ENCODE measurements at places on chromosomes 6 and 20. TPM values are rescaled to one million over a fixed set of nuclear protein-coding genes. Genes with fewer than 3 reads are reported as not detected.

- no peaks in the 10 kb centered on the region for H3K27me3 ChIP-seq
- H3K4me3 ChIP-seq, result no peak overlapping the region
- H3K36me3 ChIP-seq, result peaks cover 14% of the 10 kb centered on the region
- no peak for DNase-seq
- peaks cover 18% of the 10 kb centered on the region for H3K4me1 ChIP-seq
Observed at GRCh38 chr6:164916087-164916486, 393.3 kb downstream of the C6orf118 start.

- no peaks in the 10 kb centered on the region for H3K27me3 ChIP-seq
- H3K4me3 ChIP-seq, result peak overlapping the region; percentile 95
- H3K27ac ChIP-seq, result peak overlapping the region; percentile 96
- H3K36me3 ChIP-seq, result no peaks in the 10 kb centered on the region
Observed at GRCh38 chr20:62924442-62925075, 1.7 kb downstream of the DIDO1 start.

GRCh38 chr20:50149481-50150254, 3.9 kb downstream of the PEDS1 start:
- H3K4me3 ChIP-seq, result no peak overlapping the region
- H3K27me3 ChIP-seq, result peaks cover 8% of the 10 kb centered on the region
- peaks cover 66% of the 10 kb centered on the region for H3K4me1 ChIP-seq
- H3K36me3 ChIP-seq, result peaks cover 12% of the 10 kb centered on the region
- no peak for DNase-seq

GRCh38 chr20:40668449-40669228, 20.4 kb downstream of the MAFB start:
- no peak for DNase-seq
- no peak overlapping the region for H3K27ac ChIP-seq
- H3K4me3 ChIP-seq, result no peak overlapping the region
- H3K36me3 ChIP-seq, result no peaks in the 10 kb centered on the region
- H3K27me3 ChIP-seq, result 0 out of 2 replicates have a peak, but pooled peaks cover 1% of the 10 kb centered on the region

GRCh38 chr6:15773806-15774410, 111.1 kb upstream of the DTNBP1 start:
- no peak overlapping the region for H3K4me3 ChIP-seq
- H3K27me3 ChIP-seq, result no peaks in the 10 kb centered on the region
- no peaks in the 10 kb centered on the region for H3K36me3 ChIP-seq
- no peak overlapping the region for H3K27ac ChIP-seq
- DNase-seq, result no peak
- H3K4me1 ChIP-seq, result peaks cover 13% of the 10 kb centered on the region

- H3K36me3 ChIP-seq, result 0 out of 2 replicates have a peak, but pooled peaks cover 3% of the 10 kb centered on the region
- no peak overlapping the region for H3K27ac ChIP-seq
- no peak for DNase-seq
- peak overlapping the region; percentile 84 for H3K4me3 ChIP-seq
Observed at GRCh38 chr6:166343150-166343487, 774 bp upstream of the SFT2D1 start.

- H3K4me3 ChIP-seq, result no peak overlapping the region
- H3K36me3 ChIP-seq, result no peaks in the 10 kb centered on the region
- no peaks in the 10 kb centered on the region for H3K27me3 ChIP-seq
- no peak for DNase-seq
- H3K27ac ChIP-seq, result no peak overlapping the region
Observed at GRCh38 chr6:124775121-124775520, 187.1 kb upstream of the RNF217 start.

DNA sequence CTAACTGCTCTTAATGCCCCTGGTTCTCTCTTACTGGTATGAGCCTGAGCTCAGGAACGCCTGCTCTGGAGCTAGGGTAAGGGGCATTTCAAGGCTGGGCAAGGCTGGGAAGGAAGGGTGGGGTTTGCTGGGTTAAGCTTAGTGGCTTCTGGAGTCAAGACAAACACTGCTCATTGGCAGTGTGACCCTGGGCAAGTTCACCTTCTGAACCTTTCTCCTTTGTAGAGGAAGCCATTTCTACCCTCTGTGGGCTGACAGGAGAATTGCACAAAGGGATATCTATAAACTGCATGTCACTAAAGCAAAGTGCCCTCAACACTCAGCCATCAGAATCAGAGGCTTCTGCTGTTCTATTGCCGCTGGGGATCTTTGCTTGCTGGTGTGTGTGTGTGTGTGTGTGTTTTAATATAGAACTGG, 20.3 kb upstream of the LRRN4 start:
- H3K4me1 ChIP-seq, result no peaks in the 10 kb centered on the region
- peaks cover 24% of the 10 kb centered on the region for H3K36me3 ChIP-seq
- H3K27me3 ChIP-seq, result no peaks in the 10 kb centered on the region
- no peak for DNase-seq

DNA sequence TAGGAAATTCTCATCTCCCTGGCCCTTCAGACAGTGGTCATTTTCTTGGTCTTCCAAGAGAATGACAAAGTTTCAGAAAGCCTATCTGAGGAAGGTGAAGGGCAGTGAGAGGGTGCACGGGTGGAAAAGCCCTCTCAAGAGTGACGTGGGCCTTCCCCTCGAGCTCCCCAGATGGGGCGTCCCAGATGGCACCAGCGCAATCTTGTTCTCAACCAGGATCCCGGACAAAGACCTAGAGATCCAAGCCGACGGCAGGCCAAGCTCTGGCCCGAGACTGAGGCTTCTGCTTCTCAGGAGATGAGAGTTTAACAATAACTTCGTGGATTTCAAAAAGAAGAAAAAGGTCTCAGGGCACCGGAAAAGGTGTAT, 797 bp upstream of the ZNF133 start:
- H3K4me1 ChIP-seq, result peaks cover 12% of the 10 kb centered on the region
- H3K27ac ChIP-seq, result peak overlapping the region; percentile 95
- peaks cover 35% of the 10 kb centered on the region for H3K27me3 ChIP-seq
- DNase-seq, result no peak
- peaks cover 23% of the 10 kb centered on the region for H3K36me3 ChIP-seq

DNA sequence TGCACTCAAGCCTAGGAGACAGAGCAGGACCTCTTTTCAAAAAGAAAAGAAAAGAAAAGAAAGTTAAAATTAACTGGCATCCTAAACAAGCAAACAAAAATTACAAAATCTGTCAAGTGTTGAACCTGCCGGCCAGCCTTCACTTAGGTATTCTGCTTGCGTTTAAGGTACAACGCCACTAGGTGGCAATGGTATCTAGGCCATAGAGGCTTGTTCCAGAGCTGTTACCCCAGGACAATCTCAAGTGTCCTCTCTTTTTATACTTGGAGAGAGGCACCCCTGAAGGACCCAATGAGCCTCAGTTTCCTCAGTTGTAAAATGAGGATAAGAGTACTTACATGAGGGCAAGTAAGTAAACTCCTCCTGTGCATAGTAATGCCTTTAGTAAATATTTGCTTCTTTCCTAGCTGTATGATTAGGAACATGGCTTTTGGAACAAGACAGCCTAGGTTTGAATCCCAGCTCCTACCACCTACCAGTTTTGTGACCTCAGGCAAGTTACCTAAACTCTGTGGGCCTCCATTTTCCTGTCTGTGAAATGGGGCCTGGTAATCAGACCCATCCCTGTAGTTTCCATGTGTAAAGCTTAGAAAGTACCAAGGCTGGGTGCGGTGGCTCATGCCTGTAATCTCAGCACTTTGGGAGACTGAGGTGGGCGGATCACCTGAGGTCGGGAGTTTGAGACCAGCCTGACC, 5.8 kb upstream of the PACSIN1 start:
- H3K4me3 ChIP-seq, result no peak overlapping the region
- H3K4me1 ChIP-seq, result peaks cover 26% of the 10 kb centered on the region
- H3K36me3 ChIP-seq, result no peaks in the 10 kb centered on the region
- peak; percentile 63 for DNase-seq

DNA sequence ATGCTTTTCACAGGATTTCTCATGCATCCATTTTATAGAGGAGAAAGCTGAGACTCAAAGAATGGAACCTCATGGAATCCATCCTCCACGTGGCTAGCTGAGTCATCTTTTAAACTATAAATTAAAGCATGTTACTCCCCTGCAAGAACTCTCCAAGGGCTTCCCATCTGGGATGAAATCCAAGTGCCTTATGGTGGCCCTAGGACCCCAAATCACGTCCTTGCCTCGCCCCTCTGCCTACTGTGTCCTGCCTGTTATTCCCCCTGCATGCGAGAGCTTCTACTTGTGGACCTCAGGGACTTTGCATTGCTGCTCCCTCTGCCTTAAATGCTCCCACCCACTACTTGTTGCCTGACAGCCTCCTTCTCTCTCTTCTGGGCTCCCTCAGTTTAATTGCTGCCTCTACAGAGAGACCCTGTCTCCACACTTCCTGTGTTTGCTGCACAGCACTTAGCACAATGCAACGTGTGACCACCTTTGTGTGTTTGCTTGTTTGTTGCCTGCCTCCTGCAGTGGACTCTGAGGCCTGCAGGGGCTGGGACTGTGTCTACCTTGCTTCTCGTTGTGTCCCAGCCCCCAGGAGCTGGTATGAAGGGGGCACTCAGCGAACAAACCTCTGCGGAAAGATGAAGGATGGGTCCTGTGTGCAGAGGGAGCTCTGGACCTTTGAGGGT, 39.4 kb downstream of the TOX2 start:
- H3K4me1 ChIP-seq, result peaks cover 29% of the 10 kb centered on the region
- no peaks in the 10 kb centered on the region for H3K27me3 ChIP-seq
- DNase-seq, result no peak
- peaks cover 5% of the 10 kb centered on the region for H3K36me3 ChIP-seq

GRCh38 chr6:45942953-45943352, 72.7 kb downstream of the CLIC5 start:
- no peaks in the 10 kb centered on the region for H3K27me3 ChIP-seq
- no peak overlapping the region for H3K27ac ChIP-seq
- peaks cover 13% of the 10 kb centered on the region for H3K4me1 ChIP-seq
- H3K4me3 ChIP-seq, result no peak overlapping the region
- DNase-seq, result no peak

- DNase-seq, result no peak
- no peak overlapping the region for H3K27ac ChIP-seq
- H3K4me3 ChIP-seq, result no peak overlapping the region
- H3K36me3 ChIP-seq, result no peaks in the 10 kb centered on the region
- no peaks in the 10 kb centered on the region for H3K27me3 ChIP-seq
- H3K4me1 ChIP-seq, result peaks cover 19% of the 10 kb centered on the region
Observed at GRCh38 chr6:38307740-38308139, 332.0 kb downstream of the BTBD9 start.

DNA sequence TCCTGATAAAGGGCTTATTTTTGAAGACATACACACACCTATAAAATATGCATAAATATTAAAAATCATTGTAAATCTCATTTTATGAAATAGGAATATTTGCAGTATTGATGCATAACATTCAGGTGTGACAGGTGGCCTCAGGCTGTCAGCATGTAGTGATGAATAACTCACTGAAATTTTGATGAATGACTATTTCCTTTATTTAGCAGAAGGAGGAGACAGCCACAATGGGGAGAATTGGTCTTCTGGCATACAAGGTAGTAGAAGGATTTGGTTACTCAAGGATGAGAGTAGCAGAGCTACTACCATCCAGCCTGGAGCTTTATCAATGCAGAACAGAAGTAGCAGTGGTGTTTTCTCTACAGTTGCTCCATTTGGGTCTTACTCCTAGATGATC, 47.2 kb downstream of the RGS17 start:
- DNase-seq, result no peak
- no peaks in the 10 kb centered on the region for H3K36me3 ChIP-seq
- H3K4me1 ChIP-seq, result peaks cover 6% of the 10 kb centered on the region
- no peaks in the 10 kb centered on the region for H3K27me3 ChIP-seq

- H3K4me1 ChIP-seq, result peaks cover 20% of the 10 kb centered on the region
- no peak for DNase-seq
- H3K36me3 ChIP-seq, result peaks cover 13% of the 10 kb centered on the region
- peaks cover 37% of the 10 kb centered on the region for H3K27me3 ChIP-seq
- no peak overlapping the region for H3K27ac ChIP-seq
Observed at GRCh38 chr20:294602-295001, 2.8 kb upstream of the ZCCHC3 start.

- no peaks in the 10 kb centered on the region for H3K36me3 ChIP-seq
- peaks cover 4% of the 10 kb centered on the region for H3K4me1 ChIP-seq
- no peak for DNase-seq
- H3K27ac ChIP-seq, result no peak overlapping the region
Observed at GRCh38 chr6:4608361-4609115, 167.7 kb upstream of the CDYL start.

DNA sequence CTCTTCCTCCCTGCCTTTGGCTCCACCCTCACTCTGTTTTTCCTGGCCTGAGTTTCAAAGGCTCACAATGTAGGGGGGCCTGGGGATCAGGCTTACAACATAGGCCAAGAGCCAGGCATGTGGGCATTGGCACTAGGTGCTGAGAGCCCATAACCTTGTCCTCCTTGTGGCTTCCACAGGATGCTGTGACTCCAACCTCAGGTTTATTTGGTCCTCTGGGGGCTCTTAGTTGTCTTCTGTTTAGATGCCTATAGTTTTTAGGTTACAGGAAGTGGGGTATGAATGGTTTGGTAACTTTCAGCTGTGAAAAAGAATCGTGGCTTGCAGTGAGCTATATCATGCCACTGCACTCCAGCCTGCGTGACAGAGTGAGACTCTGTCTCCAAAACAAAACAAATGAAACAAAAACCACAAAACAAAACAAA, 25.6 kb downstream of the MMP24 start:
- no peaks in the 10 kb centered on the region for H3K36me3 ChIP-seq
- H3K27me3 ChIP-seq, result no peaks in the 10 kb centered on the region
- DNase-seq, result no peak
- H3K4me3 ChIP-seq, result no peak overlapping the region

DNA sequence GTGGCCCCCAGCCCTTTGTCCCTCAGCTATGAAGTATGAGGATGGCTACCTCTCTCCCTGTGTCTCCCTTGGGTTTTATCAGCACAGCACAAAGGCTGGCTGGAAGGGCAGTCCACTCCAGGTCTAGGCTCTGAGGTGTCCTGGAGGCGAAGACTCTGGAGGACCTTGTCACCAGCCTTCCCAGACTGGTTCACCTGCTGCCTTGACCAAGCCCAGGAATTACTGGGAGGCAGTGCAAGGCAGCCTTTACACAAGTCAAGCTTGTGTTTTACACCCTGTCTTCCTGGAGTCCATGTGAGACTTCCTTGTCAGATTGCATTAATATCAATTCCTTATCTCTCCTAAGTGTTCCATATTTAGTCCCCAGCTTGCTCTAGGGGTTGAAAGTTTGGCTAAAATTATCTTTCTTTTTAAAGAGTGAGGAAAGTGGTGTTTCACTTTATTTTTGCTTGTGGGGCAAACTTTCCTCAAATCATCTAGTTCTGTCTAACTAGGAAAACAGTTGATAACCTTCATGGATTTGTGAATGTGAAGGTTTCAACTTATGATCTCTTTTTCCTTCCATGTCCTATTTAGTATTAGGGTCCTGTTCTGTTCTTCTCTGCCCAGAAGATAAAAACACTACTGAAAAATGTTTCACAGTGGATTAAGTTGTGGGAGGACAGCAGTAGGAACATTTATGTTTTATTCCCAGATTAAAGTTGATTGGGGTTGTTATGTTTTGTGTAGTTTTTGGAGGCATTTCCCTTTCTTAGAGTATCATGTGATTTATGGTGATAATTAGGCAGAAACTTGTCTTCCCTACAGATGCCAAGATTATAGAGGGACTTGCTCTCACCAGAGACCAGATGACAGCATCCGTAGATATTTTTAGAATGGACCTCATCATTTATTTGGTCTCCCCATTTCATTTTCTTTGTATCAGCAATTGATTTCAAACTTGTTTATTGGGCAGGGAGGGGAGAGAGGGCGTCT, 114.8 kb downstream of the FOXO3 start:
- H3K36me3 ChIP-seq, result no peaks in the 10 kb centered on the region
- no peak for DNase-seq
- H3K4me3 ChIP-seq, result no peak overlapping the region
- H3K27me3 ChIP-seq, result no peaks in the 10 kb centered on the region

SYNDIG1 gene
- total RNA-seq, result 5.0 TPM

ARG1 gene
- total RNA-seq, result 0.53 TPM

GJE1 gene
- total RNA-seq, result not detected

ADGRF5 gene
- 0.11 TPM for total RNA-seq

OSTM1 gene
- 34.1 TPM for total RNA-seq

NFATC2 gene
- 3.0 TPM for total RNA-seq

PSMB8 gene
- total RNA-seq, result 19.4 TPM
